ENCODE measurements at places on chromosomes 1 and 21. TPM values are rescaled to one million over a fixed set of nuclear protein-coding genes. Genes with fewer than 3 reads are reported as not detected.

The PLEKHN1 gene
- total RNA-seq = 0.37 TPM

The GNG4 gene
- total RNA-seq = 1.2 TPM

The KCNK2 gene
- under 0.01 TPM for total RNA-seq

The DNAJC28 gene
- 2.6 TPM for total RNA-seq

The DISP3 gene
- not detected for total RNA-seq

The OVAAL gene
- total RNA-seq = not detected

The LEFTY1 gene
- total RNA-seq = 0.19 TPM

The SLC19A2 gene
- total RNA-seq = 3.7 TPM

The RGL1 gene
- total RNA-seq = 29.3 TPM

The CCDC30 gene
- total RNA-seq = 0.28 TPM

The OPTC gene
- total RNA-seq = not detected

Data from dermis blood vessel endothelial cell (primary cell).